Type B pancreatic cell (in vitro differentiated cells): ENCODE measurements at places on chromosomes 2 and 18. TPM values are rescaled to one million over a fixed set of nuclear protein-coding genes. Genes with fewer than 3 reads are reported as not detected.

- no peak for DNase-seq
Observed at GRCh38 chr18:3048121-3048520, 35.2 kb upstream of the LPIN2 start.

The TUBB8B gene
- total RNA-seq: 0.36 TPM in 1 of 2 replicates, not detected in the other

- no peak for DNase-seq
Observed at GRCh38 chr2:104584393-104584792, 269.5 kb upstream of the POU3F3 start.

DNA sequence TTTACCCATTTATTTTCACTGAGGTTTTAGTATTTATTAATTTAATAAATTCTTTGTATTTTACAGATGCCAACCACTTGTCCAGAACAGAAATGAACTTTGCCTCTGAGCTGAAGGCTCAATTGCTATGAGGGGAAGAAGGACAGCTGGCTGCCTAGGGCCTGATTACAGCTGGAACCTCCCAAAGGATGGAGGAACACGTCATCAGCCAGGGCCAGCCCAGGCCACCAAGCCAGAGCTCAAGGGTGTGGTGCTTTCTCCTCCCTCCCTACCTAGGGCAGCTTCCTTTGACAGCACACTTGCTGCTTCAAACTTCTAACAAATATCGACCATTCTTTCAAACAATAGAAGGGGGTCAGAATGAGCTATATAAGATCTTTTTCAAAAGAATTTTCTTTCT lies 19.7 kb upstream of the RIOK3 start:
- DNase-seq: no peak

- DNase-seq: no peak
Observed at GRCh38 chr2:163465440-163465839, 270.4 kb downstream of the FIGN start.

The GALM gene
- 14.0 and 16.1 TPM in 2 replicates for total RNA-seq

The SNTG2 gene
- 0.45 and 1.1 TPM in 2 replicates for total RNA-seq
